Activated CD8-positive, alpha-beta memory T cell treated with anti-CD3 and anti-CD28 coated beads, Interleukin-2, amount 10 ng/mL, durations not matched to agents 7 days and 5 days (primary cell): ENCODE measurements at places on chromosomes 7 and 10. TPM values are rescaled to one million over a fixed set of nuclear protein-coding genes. Genes with fewer than 3 reads are reported as not detected.

SPDYE9 gene
- total RNA-seq = not detected

INPP5A gene
- 7.0 TPM for total RNA-seq

ICA1 gene
- 2.7 TPM for total RNA-seq

IGFBP3 gene
- 17.8 TPM for total RNA-seq

ACSL5 gene
- total RNA-seq = 58.1 TPM

HOXA13 gene
- not detected for total RNA-seq

CYP3A4 gene
- total RNA-seq = not detected

SLC29A4 gene
- total RNA-seq = 0.26 TPM

ASNS gene
- 92.5 TPM for total RNA-seq

TSPAN33 gene
- 15.2 TPM for total RNA-seq

CYP2W1 gene
- not detected for total RNA-seq

SPDYE5 gene
- 0.15 TPM for total RNA-seq

C10orf71 gene
- not detected for total RNA-seq

DNAJB9 gene
- 11.5 TPM for total RNA-seq

HKDC1 gene
- total RNA-seq = 0.61 TPM

LIPM gene
- not detected for total RNA-seq

TMEM184A gene
- not detected for total RNA-seq

NUTM2E gene
- not detected for total RNA-seq

NAT16 gene
- not detected for total RNA-seq

ALOX5 gene
- total RNA-seq = 8.9 TPM

RBP3 gene
- total RNA-seq = not detected

ZNF777 gene
- total RNA-seq = 15.2 TPM

GPR15LG gene
- not detected for total RNA-seq

ANKRD1 gene
- not detected for total RNA-seq

CYP26A1 gene
- not detected for total RNA-seq

ZNF438 gene
- 4.4 TPM for total RNA-seq

BCCIP gene
- total RNA-seq = 53.1 TPM

PRRT4 gene
- total RNA-seq = 0.18 TPM

AIMP2 gene
- total RNA-seq = 45.6 TPM

CRPPA gene
- 1.2 TPM for total RNA-seq

SAMD9L gene
- total RNA-seq = 181 TPM

CEP55 gene
- total RNA-seq = 79.3 TPM

GPER1 gene
- total RNA-seq = not detected

SKIDA1 gene
- total RNA-seq = 0.26 TPM
